MM.1S (cell line): ENCODE measurements at places on chromosomes 16 and 17.

DNA sequence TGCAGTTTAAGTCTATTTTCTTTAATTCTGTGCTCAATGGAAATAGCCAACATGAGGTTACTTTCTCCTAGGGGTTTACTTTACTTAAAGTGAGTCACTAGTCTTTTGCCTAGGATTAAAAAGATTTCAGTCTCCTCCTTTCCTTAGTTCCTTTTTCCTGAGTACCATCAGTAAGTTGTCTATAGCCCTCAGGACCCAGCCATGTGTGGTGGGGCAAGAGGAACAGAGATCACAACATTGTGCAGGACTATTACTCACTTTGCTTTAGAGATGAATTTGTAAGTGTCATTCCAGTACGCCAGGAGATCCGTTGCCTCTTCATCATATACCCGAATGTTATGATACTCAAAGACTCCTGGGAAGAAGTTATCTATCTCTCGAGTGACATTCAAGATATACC, 27.7 kb upstream of the CORO6 start:
- no peaks in the 10 kb centered on the region for H3K27me3 ChIP-seq
- no peak overlapping the region for H3K27ac ChIP-seq

DNA sequence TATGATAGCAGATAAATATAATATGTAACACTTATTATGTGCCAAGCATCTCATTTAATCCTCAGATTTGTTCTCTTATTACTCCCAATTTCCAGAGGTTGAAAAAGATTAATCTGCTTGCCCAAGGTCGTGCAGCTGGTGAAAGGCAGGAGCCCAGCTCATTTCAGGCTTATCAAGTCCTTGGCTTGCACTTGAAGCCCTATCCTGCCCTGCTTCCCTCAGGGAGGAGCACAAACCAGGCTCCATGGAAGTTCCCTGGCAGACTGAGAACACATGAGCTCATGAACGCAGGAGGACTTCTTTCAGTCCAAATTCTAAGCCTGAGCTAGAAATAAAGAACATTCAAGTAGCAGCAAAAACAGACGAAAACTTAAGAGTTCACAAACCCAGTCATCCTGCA, 74.8 kb downstream of the USP31 start:
- H3K27me3 ChIP-seq, result no peaks in the 10 kb centered on the region
- no peak overlapping the region for H3K4me3 ChIP-seq
- H3K36me3 ChIP-seq, result no peaks in the 10 kb centered on the region
- H3K27ac ChIP-seq, result no peak overlapping the region
- no peaks in the 10 kb centered on the region for H3K4me1 ChIP-seq

DNA sequence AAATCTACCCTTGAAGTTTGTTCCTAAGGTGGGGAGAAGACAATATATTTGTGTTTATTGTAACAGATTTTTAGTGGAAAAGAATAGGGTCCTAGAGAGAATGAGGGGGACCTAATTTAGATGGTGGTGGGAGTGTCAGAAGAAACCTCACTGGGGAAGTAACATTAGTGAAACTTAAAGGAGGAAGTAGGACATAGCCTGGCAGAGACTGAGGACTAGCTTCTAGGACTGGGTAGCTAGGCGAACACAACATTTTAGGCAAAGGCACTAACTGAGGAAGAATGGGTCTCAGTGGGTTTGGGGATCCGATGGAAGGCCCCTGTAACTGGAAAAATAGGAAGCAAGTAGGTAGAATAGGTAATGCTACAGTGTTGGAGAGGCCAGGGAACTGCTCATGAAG, 4.2 kb upstream of the ARL2BP start:
- H3K27ac ChIP-seq, result no peak overlapping the region
- H3K27me3 ChIP-seq, result no peaks in the 10 kb centered on the region
- no peak overlapping the region for H3K4me3 ChIP-seq
- DNase-seq, result no peak
- peaks cover 3% of the 10 kb centered on the region; the same call in 1 of the 2 replicates for H3K4me1 ChIP-seq

DNA sequence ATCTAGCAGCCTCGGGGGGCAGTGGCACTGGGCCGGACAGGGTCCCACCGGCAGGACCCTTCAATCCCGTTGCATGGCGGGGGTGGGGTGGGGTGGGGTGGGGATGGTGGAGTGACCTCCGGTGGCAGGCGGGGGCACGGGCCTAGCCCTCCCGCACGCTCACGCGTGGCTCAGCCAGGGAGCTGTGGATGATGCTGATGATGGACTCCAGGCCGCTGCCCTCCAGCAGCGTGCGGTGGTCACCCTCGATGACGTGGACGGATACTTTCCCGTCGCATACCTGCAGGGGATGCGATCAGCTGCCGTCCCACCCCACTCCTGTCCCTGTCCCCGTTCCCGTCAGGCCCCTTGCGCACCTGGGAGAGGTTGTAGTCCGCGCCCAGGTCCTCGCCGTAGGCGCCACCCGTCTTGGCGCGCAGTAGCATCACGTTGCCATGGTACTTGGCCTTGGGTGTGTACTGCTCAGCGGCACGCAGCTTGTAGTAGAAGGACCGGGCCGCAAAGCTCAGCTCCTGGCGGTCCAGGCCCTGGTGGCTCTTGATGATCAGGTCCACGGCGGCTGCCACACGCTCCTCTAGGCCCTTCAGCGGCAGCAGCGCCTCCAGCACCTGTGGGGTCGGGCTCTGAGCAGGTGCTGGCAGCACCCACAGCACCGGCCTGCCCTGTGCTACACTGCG, 13.5 kb upstream of the DUS1L start:
- H3K4me3 ChIP-seq, result no peak overlapping the region
- H3K4me1 ChIP-seq, result no peaks in the 10 kb centered on the region
- no peak overlapping the region for H3K27ac ChIP-seq
- no peak for DNase-seq
- no peaks in the 10 kb centered on the region for H3K27me3 ChIP-seq
- peaks cover 11% of the 10 kb centered on the region for H3K36me3 ChIP-seq

DNA sequence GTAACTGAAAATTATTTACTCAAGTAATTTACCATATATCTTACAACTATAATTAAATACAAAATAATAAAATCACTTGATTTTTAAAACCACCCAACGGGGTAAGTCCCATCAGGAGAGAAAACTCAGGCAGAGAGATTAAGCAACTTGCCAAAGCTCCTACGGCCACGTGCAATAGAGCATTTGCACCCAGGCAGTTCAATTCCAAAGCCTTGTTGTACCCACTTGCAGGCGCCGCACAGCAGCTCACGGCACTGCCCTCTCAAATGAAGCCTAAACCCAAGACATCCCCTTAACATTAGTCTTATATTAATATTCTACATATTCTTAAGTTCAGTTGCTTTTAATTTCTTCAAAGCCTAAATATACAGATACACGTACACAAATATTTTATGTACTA, 75.7 kb downstream of the SPAG9 start:
- no peak for DNase-seq
- H3K27ac ChIP-seq, result no peak overlapping the region
- H3K36me3 ChIP-seq, result peaks cover 5% of the 10 kb centered on the region; the same call in 1 of the 2 replicates
- H3K4me1 ChIP-seq, result no peaks in the 10 kb centered on the region
- H3K27me3 ChIP-seq, result no peaks in the 10 kb centered on the region
- H3K4me3 ChIP-seq, result no peak overlapping the region

- H3K4me3 ChIP-seq, result no peak overlapping the region
- no peak overlapping the region for H3K27ac ChIP-seq
- H3K4me1 ChIP-seq, result no peaks in the 10 kb centered on the region
- no peaks in the 10 kb centered on the region for H3K36me3 ChIP-seq
- peaks cover 60% of the 10 kb centered on the region for H3K27me3 ChIP-seq
Measured at GRCh38 chr17:8105957-8106398, 12.3 kb downstream of the ALOXE3 start.

- no peak for DNase-seq
- no peak overlapping the region for H3K27ac ChIP-seq
- H3K36me3 ChIP-seq, result no peaks in the 10 kb centered on the region
- no peak overlapping the region for H3K4me3 ChIP-seq
- no peaks in the 10 kb centered on the region for H3K27me3 ChIP-seq
Measured at GRCh38 chr16:20303012-20303411, 24.3 kb downstream of the GP2 start.

- no peak overlapping the region for H3K27ac ChIP-seq
- H3K4me3 ChIP-seq, result no peak overlapping the region
- H3K27me3 ChIP-seq, result peaks cover 98% of the 10 kb centered on the region
- no peaks in the 10 kb centered on the region for H3K36me3 ChIP-seq
- no peak for DNase-seq
Measured at GRCh38 chr17:81067391-81067811, 32.5 kb downstream of the BAIAP2 start.

- no peak overlapping the region for H3K27ac ChIP-seq
- H3K4me1 ChIP-seq, result no peaks in the 10 kb centered on the region
- no peaks in the 10 kb centered on the region for H3K27me3 ChIP-seq
- no peak for DNase-seq
Measured at GRCh38 chr16:25925421-25925820, 233.7 kb downstream of the HS3ST4 start.

- DNase-seq, result no peak
- no peak overlapping the region for H3K27ac ChIP-seq
- H3K27me3 ChIP-seq, result no peaks in the 10 kb centered on the region
- no peaks in the 10 kb centered on the region for H3K4me1 ChIP-seq
Measured at GRCh38 chr16:29845656-29846055, 17.4 kb downstream of the CDIPT start.

- H3K36me3 ChIP-seq, result no peaks in the 10 kb centered on the region
- H3K27me3 ChIP-seq, result no peaks in the 10 kb centered on the region
- DNase-seq, result no peak
- no peak overlapping the region for H3K4me3 ChIP-seq
- H3K27ac ChIP-seq, result no peak overlapping the region
- no peaks in the 10 kb centered on the region for H3K4me1 ChIP-seq
Measured at GRCh38 chr16:3475604-3476375, 19.5 kb downstream of the C16orf90 start.

DNA sequence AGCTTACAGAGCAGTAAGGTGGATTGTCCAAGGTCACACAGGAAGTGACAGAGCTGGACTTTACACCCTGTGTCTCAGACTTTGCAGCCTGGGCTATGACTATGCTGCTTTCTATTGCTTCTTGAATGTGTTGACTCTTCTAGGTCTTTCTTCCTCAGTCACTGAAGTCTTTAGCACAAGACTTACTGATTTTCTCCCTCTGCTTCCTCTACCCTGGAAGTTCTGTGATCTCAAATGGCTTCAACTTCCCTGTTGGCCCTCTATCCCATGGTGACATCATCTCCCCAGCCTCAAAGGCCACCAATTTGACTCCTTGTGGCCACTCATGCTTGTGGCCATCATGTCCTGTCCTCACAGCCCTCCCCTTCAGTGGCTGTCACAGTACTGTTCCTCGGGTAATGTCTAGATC, 181.3 kb downstream of the HS3ST3A1 start:
- no peak overlapping the region for H3K4me3 ChIP-seq
- DNase-seq, result no peak
- H3K27me3 ChIP-seq, result no peaks in the 10 kb centered on the region
- no peaks in the 10 kb centered on the region for H3K36me3 ChIP-seq

- DNase-seq, result no peak
- H3K27ac ChIP-seq, result no peak overlapping the region
- no peaks in the 10 kb centered on the region for H3K27me3 ChIP-seq
- H3K4me3 ChIP-seq, result no peak overlapping the region
- H3K36me3 ChIP-seq, result no peaks in the 10 kb centered on the region
- peaks cover 4% of the 10 kb centered on the region; the same call in 1 of the 2 replicates for H3K4me1 ChIP-seq
Measured at GRCh38 chr16:404971-405486, 3.3 kb downstream of the DECR2 start.

- H3K27ac ChIP-seq, result no peak overlapping the region
- H3K27me3 ChIP-seq, result no peaks in the 10 kb centered on the region
- H3K4me1 ChIP-seq, result no peaks in the 10 kb centered on the region
- H3K4me3 ChIP-seq, result no peak overlapping the region
Measured at GRCh38 chr17:81576621-81577277, 24.6 kb upstream of the FAAP100 start.

DNA sequence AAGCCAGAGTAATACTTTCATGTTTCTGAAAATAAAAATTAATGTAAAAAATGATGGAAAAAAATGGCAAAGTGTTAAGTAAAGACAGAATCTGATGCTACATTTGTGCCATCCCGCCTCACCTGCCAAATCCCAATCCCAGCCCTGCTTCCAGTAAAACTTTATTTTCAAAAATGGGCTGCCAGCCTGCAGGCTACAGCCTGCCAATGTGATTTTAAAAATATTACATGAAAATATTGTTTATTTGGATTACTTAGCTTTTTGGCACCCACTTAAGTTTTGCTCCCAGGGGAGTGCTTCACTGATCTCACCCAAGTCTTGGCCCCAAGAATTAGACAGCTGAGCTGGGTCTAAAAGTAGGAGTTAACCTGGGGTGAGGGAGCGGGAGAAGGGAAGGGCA, 112.8 kb downstream of the C16orf78 start:
- no peak overlapping the region for H3K27ac ChIP-seq
- no peak for DNase-seq
- H3K36me3 ChIP-seq, result no peaks in the 10 kb centered on the region
- H3K27me3 ChIP-seq, result no peaks in the 10 kb centered on the region

GRCh38 chr16:6165330-6165979, 1067.9 kb upstream of the EEF2KMT start:
- no peak overlapping the region for H3K27ac ChIP-seq
- H3K4me1 ChIP-seq, result no peaks in the 10 kb centered on the region
- peak; percentile 41 for DNase-seq
- no peaks in the 10 kb centered on the region for H3K27me3 ChIP-seq
- H3K36me3 ChIP-seq, result no peaks in the 10 kb centered on the region

- no peaks in the 10 kb centered on the region for H3K36me3 ChIP-seq
- H3K4me1 ChIP-seq, result no peaks in the 10 kb centered on the region
- H3K4me3 ChIP-seq, result no peak overlapping the region
- H3K27ac ChIP-seq, result no peak overlapping the region
- DNase-seq, result peak; percentile 51
Measured at GRCh38 chr16:22641131-22641628, 130.5 kb downstream of the NPIPB5 start.

DNA sequence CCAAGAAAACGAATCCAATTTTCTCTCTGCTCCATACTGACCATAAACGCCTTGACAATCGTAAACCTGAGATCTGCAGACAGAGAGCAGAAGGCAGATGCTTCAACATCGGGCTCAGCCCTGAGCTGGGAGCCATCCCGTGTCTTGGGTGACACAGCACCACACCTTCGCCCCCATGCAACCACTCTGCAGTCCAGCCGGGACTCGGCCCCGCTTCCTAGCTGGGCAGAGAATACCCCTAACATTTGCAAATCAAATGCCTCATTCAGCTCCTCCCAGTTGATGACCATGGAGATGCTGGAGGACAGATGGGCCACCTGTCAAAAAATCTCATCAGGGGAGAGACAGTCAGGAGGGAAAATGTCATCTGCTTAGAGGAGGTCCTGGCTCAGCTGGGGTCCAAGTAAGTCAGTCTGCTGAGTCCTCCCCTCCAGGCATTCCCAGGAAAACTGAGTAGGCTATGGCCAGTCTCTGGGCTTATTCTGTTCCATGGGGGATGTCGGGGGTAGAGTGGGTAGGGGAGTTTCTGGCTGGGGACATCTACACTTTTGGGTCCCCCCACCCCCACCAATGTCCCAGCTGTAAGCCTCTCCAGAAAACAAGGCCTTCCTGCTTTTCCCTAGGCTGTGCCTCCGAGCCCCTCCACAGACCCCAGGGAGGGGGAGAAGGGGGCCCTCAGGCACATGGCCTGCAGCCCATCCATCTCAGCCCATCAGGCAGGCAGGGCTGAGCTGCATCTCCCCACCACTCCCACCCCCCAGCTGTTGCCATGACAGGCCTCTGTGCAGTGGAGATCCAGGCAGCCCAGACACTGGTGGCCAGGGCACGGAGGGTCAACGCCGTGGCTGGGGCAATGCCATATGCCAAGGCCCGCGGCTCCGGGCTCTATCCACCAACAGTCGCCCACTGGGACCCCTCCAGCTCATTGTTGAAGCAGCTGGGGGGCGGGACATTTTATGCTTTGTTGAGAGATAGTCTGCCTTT, 158.6 kb downstream of the AXIN2 start:
- no peaks in the 10 kb centered on the region for H3K36me3 ChIP-seq
- H3K4me1 ChIP-seq, result no peaks in the 10 kb centered on the region
- H3K4me3 ChIP-seq, result no peak overlapping the region
- H3K27ac ChIP-seq, result no peak overlapping the region
- no peak for DNase-seq
